ENCODE measurements at places on chromosomes 5 and 9.

GRCh38 chr5:142800776-142801494 lies 30.8 kb downstream of the ARHGAP26 start:
- DNase-seq: no peak

DNA sequence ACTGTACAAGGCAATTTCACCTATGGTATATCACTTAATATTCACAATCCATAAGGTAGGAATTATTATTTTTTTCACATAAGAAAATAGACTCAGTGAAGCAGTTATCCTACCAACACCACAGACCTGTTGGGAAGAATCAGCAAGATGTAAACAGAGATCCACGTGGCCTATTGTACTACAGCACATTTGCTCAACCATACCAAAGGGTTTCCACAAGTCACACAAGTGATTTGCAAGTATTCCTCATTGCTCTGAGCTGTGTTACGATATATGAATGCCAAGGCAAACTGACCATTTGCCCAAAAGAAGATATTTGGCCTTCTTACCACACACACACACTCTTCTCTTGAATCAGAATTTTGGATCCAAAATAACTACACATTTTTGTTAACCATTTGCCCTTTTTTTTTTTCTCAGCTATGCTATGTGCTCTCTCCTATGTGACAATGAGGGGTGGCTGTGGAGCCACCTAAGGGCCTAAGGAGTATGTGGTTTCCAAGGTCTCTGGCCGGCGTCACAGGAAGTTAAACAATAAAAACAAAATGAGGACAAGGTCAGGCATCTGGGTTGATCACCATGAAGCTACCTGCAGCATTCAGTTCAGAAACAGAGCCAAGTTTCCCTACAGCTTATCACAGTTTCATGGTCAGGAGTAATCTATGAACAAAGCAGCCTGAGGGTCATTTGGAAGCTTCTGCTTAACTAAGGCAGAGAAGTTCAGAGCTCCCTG lies 171.0 kb upstream of the FREM1 start:
- DNase-seq: no peak

- no peak for DNase-seq
These were observed 395.6 kb upstream of the MPDZ start for GRCh38 chr9:13674926-13675637.

DNA sequence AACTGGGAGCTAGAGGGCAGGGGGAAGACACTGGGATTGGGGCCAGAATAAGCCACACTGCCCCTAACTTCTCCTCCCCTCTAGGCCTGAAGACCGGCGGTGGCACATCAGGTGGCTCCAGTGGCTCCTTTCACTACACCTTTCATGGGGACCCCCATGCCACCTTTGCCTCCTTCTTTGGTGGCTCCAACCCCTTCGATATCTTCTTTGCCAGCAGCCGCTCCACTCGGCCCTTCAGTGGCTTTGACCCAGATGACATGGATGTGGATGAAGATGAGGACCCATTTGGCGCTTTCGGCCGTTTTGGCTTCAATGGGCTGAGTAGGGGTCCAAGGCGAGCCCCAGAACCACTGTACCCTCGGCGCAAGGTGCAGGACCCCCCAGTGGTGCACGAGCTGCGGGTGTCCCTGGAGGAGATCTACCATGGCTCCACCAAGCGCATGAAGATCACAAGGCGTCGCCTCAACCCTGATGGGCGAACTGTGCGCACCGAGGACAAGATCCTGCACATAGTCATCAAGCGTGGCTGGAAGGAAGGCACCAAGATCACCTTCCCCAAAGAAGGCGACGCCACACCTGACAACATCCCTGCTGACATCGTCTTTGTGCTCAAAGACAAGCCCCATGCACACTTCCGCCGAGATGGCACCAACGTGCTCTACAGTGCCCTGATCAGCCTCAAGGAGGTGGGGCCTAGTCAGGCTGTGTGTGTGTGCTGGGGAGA lies 6.8 kb downstream of the DNAJB5 start:
- no peak for DNase-seq

GRCh38 chr5:117318528-117318927 lies 743.9 kb upstream of the SEMA6A start:
- no peak for DNase-seq

- no peak for DNase-seq
These were observed 83.3 kb downstream of the MLLT3 start for GRCh38 chr9:20538956-20539355.

GRCh38 chr5:36900283-36900682 lies 23.7 kb downstream of the NIPBL start:
- DNase-seq: no peak

DNA sequence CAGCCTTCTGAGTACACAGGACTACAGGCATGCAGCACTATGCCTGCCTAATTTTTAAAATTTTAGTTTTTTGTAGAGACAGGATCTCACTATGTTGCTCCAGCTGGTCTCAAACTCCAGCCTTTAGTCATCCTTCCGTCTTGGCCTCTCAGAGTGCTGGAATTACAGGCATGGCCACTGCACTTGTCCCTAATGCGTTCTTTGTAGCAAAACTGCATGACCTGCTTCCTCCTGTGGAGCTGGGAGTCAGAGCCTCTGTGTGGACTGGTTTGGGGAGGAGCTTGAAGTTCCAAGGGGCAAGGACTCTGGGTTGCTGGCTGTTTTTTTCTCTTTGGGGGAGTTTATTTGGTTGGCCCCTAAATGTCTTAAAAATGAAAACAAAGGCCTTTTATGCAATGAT lies 22.7 kb upstream of the ANKRD34B start:
- no peak for DNase-seq

- no peak for DNase-seq
These were observed 58.3 kb upstream of the AKNA start for GRCh38 chr9:114446036-114446435.

GRCh38 chr5:93010616-93011015 lies 570.4 kb downstream of the NR2F1-AS1 start:
- DNase-seq: no peak

GRCh38 chr5:116216246-116216645 lies 131.4 kb downstream of the COMMD10 start:
- DNase-seq: no peak

GRCh38 chr5:81820863-81821262 lies 70.0 kb upstream of the SSBP2 start:
- no peak for DNase-seq

DNA sequence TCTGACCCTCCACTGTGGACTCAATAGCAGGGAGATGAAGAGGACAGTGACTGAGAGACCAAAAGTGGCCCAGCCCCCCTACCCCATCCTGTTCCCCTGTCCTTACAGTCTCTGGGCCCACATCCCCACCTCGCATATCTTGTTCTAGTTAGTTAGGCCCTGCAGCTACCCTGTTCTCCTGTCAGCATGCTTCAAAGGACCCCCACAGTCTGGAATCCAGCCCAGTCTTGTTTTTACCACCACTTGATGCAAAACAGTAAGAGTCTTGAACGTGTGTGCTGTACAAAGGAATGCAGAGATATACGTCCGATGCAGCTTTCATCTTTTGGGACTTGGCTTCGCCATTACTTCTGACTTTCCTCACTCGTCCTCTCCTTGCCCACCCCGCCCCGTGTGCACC lies 12.2 kb upstream of the POMT1 start:
- DNase-seq: no peak

- no peak for DNase-seq
These were observed 71.8 kb upstream of the TBC1D2 start for GRCh38 chr9:98327249-98327561.

DNA sequence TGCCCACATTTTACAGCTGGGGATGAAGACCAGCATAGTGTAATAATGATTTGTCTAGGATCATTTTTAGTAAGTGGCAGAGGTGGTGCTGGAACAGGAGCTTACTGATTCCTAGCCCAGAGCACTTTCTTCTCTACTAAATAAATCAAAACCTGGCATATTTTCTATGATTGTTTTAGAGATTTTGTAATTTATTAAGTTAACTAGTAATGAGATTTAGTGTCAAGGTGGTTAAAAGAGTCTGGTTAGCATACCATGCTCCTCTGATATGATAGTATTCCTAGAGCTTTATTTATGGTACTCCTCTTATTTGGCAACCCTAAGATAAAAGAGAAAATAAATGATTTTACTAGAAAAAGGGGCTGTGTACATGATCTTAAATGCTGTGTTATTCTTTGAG lies 604.0 kb downstream of the ISL1 start:
- DNase-seq: no peak
